Cortex of kidney (tissue), 1 donor: ENCODE measurements at places on chromosomes 11 and 22.

- no peak for DNase-seq
Observed at GRCh38 chr22:45908961-45909360, 68.0 kb downstream of the WNT7B start.

- DNase-seq, result no peak
Observed at GRCh38 chr22:48537343-48537680, 1290.4 kb downstream of the BRD1 start.

- no peak for DNase-seq
Observed at GRCh38 chr11:118618991-118619375, 11.6 kb downstream of the PHLDB1 start.

DNA sequence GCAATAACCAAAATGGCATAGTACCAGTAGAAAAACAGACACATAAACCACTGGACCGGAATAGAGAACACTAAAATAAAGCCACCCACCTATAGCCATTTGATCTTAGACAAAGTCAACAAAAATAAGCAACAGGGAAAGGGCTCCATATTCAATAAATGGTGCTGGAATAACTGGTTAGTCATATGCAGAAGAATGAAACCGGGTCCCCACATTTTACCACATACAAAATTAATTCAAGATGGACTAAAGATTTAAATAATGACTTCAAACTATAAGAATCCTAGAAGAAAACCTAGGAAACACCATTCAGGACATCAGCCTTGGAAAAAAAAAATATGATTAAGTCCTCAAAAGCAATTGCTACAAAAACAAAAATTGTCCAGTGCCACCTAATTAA lies 30.1 kb upstream of the NOX4 start:
- no peak for DNase-seq

DNA sequence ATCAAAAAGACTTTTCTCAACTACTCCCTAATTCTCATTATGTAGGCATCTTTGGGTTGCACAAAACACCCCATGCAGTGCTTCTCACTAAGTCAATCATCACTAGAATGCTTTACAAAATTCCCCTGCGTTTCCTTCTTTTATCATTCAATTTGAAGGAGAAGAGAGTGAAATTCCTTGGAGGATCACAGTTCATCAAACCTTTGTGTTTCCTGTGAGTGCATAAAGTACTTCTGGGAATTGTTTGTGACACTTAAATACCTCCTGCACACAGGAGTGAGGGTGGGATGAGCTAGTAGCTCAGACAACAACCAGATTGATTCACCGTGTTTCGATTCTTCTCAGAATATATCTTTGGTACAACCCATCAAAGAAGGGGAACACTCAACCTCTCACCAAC lies 3.7 kb upstream of the OR5AR1 start:
- no peak for DNase-seq

DNA sequence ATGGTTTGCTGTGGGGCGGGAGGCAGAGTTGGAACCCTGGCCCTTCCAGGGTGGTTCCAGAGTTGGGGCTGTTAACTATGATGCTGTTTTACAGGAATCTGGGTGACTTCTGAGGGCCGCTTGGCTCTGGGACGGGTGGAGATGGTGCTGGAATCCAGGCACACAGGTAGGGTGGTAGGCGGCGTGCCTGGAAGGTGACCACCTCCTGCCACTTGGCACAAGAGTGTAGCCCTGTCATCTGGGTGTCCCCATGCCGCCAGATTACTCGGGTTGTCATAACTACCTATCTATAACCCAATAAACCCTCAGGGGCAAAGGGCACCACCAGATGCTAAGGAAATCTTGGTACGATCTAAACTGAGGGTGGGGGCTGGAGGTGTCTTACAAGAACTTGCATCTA lies 1.3 kb downstream of the CARS1 start:
- DNase-seq, result no peak

GRCh38 chr11:69637941-69638871 lies 2.8 kb upstream of the CCND1 start:
- DNase-seq, result no peak

GRCh38 chr11:19664886-19665548 lies 47.6 kb upstream of the NAV2 start:
- no peak for DNase-seq

DNA sequence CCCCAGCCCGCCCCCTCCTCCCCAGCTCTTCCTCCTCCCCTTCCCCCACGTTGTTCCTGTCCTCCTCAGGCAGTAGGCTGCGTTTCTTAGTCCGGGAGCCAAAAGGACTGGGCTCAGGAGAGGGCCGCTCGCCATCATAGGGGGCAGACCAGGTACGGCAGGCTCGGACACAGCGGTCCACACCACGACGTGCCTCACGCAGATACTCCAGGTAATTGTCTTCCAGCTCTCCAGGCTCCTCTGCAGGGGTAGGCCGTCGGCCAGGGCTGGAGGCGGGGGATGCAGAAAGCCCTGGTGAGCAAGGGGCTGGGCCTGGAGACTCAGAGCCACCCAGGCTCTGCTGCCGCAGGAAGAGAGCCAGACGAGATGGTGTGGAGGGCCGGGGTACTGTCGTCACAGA lies 12.4 kb downstream of the C11orf42 start:
- DNase-seq, result no peak

DNA sequence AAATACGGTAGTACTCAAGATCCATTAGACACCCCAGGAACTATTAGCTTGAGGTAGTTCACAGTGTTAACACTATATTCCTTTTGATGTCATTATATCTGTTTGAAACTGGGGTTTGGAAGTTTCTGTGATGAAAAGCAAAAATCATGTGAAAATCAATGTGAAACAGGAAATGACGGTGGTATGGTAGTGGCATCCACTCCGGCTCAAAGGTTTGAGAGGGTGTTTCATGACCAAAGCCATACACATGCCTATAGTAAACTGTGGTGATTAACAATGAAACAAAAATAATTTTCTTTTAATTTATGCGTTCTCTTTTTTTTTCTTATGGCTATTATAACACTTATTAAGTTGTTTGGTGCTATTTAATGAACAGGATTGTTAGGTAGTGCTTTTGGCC lies 10.9 kb downstream of the RAB38 start:
- no peak for DNase-seq

GRCh38 chr22:22401381-22401780 lies 107.2 kb downstream of the ZNF280B start:
- no peak for DNase-seq

DNA sequence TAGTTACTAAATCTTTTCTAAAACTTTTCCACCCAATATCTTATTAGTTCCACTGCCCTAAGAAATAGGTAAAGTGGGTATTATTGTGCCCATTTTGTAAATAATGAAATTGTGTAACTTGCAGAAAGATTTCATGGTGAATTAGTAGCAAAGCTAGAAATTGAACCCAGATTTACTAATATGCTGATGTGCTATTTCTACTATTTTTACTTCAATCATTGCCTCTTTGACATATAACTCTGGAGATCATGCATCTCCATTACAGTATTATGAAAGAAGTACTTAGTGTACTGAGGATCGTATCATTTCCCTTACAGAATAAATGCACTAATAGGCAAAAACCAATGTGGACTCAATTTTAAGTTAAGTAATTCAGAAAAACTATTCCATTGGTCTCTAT lies 119.0 kb downstream of the CSTPP1 start:
- no peak for DNase-seq

DNA sequence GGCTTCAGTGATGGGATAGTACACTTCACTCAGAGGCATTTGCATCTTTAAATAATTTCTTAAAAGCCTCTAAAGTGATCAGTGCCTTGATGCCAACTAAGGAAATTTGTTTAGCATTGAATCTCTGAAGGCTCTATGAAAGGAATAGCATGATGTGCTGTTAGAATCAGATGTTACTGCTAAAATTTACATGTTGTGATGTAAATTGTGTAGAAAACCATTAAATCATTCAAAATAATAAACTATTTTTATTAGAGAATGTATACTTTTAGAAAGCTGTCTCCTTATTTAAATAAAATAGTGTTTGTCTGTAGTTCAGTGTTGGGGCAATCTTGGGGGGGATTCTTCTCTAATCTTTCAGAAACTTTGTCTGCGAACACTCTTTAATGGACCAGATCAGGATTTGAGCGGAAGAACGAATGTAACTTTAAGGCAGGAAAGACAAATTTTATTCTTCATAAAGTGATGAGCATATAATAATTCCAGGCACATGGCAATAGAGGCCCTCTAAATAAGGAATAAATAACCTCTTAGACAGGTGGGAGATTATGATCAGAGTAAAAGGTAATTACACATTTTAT lies 4.6 kb downstream of the MALAT1 start:
- no peak for DNase-seq

- no peak for DNase-seq
Observed at GRCh38 chr22:46842606-46843005, 80.2 kb downstream of the TBC1D22A start.

DNA sequence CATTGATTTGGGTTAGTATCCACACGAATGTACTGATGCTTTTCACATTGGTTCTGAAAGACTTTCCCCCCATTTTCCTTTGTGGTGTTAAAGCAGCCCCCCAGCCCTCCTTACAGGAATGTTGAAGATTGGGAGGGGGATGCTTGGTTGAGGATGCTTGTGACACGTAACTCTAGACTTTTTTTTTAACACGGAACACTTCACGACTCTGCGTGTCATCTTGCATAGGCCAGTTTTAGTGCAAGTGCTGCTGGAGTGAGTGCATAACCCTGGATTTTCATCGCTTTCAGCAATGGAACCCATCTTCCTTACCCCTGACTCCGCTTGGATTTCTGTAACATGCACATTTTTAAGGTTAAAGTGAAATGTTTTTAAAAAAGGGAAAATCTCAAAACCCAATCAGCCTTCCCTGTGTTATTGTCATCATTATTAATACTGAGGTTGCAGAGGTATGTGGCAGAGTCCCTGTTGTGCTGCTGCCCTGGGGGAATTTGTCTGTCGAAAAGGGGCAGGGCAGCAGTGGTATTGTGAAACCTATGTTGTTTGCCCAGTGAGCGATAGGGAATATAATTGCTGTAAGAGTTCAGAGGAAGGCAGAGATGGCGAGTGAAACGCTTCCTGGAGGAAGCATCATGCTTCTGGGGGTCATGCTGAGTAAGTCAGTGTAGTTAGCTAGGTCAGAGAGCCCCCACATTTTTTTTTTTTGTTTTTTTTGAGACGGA lies 12.1 kb downstream of the CECR2 start:
- DNase-seq, result no peak

- DNase-seq, result no peak
Observed at GRCh38 chr22:20062766-20063083, 17.3 kb upstream of the DGCR8 start.

GRCh38 chr11:77557553-77557952 lies 32.2 kb upstream of the AQP11 start:
- no peak for DNase-seq

DNA sequence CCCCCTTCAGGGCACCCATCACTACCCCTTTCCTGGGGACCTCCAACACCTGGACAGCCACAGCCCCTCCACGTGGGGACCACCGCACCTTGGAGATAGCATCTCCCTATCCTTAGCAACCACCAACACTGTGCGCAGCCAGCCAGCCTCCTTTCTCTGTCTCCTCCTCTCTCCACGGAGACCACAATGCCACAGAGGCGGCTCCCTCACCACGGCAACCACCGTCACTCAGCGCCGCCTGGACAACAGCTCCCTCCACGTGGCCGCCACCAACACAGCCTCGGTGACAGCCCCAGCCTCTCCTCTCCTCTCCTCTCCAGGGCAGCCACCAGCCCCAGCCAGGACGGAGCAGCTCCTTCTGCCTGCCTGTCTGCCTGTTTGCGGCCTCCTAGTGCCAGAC lies 10.5 kb downstream of the ELFN2 start:
- DNase-seq, result no peak

DNA sequence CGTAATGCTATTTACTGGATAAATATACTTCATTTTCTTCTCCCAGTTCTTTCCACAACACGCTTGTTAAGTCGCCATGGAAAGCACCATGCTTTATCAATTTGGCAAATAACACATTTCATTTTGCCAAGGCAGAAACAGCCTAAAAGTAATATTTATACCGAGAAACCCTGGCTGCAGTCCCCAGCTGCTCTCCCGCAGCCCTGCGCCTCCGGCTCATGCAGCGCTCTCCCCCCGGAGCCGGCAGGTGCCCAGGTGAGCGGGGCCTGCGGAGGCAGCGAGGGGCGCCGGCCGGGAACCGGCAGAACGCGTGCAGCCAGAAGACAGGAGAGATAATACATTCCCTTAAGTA lies 681 bp upstream of the ARHGEF12 start:
- DNase-seq, result no peak

- DNase-seq, result no peak
Observed at GRCh38 chr11:3201112-3201581, 17.5 kb downstream of the MRGPRG start.

GRCh38 chr22:38176170-38176741 lies 5.4 kb downstream of the PLA2G6 start:
- peak; percentile 71 for DNase-seq

- DNase-seq, result no peak
Observed at GRCh38 chr22:49207008-49208003, 620.4 kb downstream of the BRD1 start.
